Mononuclear cell (primary cell): ENCODE measurements at places on chromosomes 13 and 19. TPM values are rescaled to one million over a fixed set of nuclear protein-coding genes. Genes with fewer than 3 reads are reported as not detected.

The NLRP7 gene
- total RNA-seq, result 0.10 TPM

The CDK8 gene
- total RNA-seq, result 7.7 TPM

The MISP3 gene
- 1.7 TPM for total RNA-seq

The PEAK3 gene
- total RNA-seq, result 0.52 TPM

The SCGB2B2 gene
- 0.10 TPM for total RNA-seq

The DACH1 gene
- total RNA-seq, result 0.42 TPM

The PTPRH gene
- total RNA-seq, result not detected

The TBXA2R gene
- total RNA-seq, result 1.8 TPM

The GRK1 gene
- total RNA-seq, result not detected

The LGALS16 gene
- total RNA-seq, result not detected

The CDX2 gene
- total RNA-seq, result not detected

The SIAH3 gene
- 0.31 TPM for total RNA-seq

The PBX4 gene
- 12.7 TPM for total RNA-seq

The ZNF221 gene
- 0.52 TPM for total RNA-seq

The TMPRSS9 gene
- total RNA-seq, result 0.10 TPM

The KLK12 gene
- not detected for total RNA-seq

The GNA15 gene
- total RNA-seq, result 48.3 TPM

The U2AF2 gene
- 55.6 TPM for total RNA-seq

The ZNF793 gene
- 2.8 TPM for total RNA-seq

The SPATA13 gene
- total RNA-seq, result 122 TPM

The CD209 gene
- 0.21 TPM for total RNA-seq

The ALOX5AP gene
- total RNA-seq, result 48.2 TPM

The SPINT2 gene
- total RNA-seq, result 34.5 TPM

The TRIP10 gene
- 4.2 TPM for total RNA-seq

The FOSB gene
- 337 TPM for total RNA-seq

The CLDN10 gene
- not detected for total RNA-seq

The PTGIR gene
- total RNA-seq, result 5.8 TPM

The ZC3H4 gene
- 10.4 TPM for total RNA-seq

The GJB2 gene
- total RNA-seq, result 3.4 TPM

The KLK7 gene
- not detected for total RNA-seq

The ZNF77 gene
- total RNA-seq, result 1.4 TPM

The APC2 gene
- total RNA-seq, result 0.10 TPM

The CEACAM5 gene
- total RNA-seq, result not detected

The MICOS13 gene
- total RNA-seq, result 8.5 TPM

The ZNF99 gene
- under 0.01 TPM for total RNA-seq

The ZFP14 gene
- 4.4 TPM for total RNA-seq

The CBY2 gene
- 0.21 TPM for total RNA-seq

The CD37 gene
- 229 TPM for total RNA-seq

The LPAR2 gene
- total RNA-seq, result 21.9 TPM

The TRAPPC5 gene
- 25.5 TPM for total RNA-seq

The GPR180 gene
- total RNA-seq, result 1.8 TPM

The B3GNT8 gene
- total RNA-seq, result 0.42 TPM

The UBXN6 gene
- 53.4 TPM for total RNA-seq

The MYO1F gene
- 145 TPM for total RNA-seq

The FPR1 gene
- total RNA-seq, result 81.6 TPM

The CRTC1 gene
- 4.3 TPM for total RNA-seq

The TPM4 gene
- total RNA-seq, result 180 TPM

The CACNA1A gene
- 0.21 TPM for total RNA-seq

The FAM216B gene
- total RNA-seq, result not detected

The DDX49 gene
- 27.5 TPM for total RNA-seq

The TNNT1 gene
- 9.7 TPM for total RNA-seq

The ZNF43 gene
- total RNA-seq, result 32.0 TPM

The PSG11 gene
- not detected for total RNA-seq

The SIGLEC10 gene
- total RNA-seq, result 12.0 TPM
